ENCODE measurements at places on chromosomes 4 and X.

GRCh38 chr4:111999801-112000200, 145.5 kb upstream of the FAM241A start:
- no peak for DNase-seq

- DNase-seq = peak; percentile 66
Observed at GRCh38 chr4:47551682-47552081, 66.6 kb downstream of the ATP10D start.

DNA sequence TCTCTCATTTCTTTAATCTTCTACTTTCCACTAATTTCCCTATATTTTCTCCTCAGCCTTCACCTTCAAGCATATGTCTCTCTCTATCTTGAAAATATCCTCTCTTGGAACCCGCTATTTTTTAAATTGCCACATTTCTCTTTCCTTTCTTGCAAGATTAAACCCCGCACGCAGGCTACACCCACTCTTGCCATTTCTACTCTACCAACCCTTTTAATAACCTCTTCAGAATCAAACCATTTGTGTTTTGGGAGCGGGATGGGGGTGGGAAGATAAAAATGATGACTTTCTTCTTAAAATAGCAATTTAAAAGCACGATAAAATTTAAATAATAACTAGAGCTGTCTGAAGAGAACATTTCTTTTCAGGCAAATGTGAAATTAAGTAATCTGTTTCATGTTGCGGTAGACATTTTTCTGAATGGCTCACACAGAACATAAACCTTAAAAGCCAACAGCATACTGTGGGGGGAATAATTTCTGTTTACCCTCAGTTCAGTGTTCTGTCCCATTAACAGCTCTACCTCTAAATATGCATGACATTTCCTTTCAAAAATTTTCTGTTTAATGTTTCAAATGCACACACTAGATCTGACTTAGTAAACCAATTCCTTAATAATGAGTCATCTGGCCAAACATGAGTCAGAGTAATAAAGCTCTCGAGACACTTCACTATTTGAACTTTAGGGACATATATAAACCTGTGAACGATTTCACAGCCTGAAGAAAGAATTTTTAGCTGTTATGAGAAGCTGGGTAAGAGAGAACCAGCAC, 20.5 kb downstream of the ARSJ start:
- DNase-seq = peak; percentile 99

GRCh38 chr4:45663628-45664081, 460.2 kb downstream of the GABRG1 start:
- DNase-seq = no peak

DNA sequence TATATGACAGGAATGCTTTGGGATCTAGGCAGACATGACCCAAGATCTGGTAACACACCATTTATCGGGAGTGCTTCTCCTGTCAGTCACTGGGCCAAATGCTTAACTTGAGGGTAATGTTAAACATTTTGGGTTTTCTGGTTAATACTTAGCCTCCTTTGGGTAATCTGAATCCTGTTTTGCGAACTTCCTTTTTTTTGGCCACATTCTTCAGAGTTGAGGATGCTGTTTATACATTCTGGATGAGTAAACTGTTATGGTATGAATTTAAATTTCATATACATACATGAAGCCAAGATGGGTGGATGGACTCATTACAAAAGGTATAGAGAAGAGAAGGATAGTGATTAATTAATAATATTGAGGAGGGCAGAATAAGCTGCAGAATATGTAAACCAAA, 36.1 kb downstream of the MID1IP1 start:
- DNase-seq = peak; percentile 25

DNA sequence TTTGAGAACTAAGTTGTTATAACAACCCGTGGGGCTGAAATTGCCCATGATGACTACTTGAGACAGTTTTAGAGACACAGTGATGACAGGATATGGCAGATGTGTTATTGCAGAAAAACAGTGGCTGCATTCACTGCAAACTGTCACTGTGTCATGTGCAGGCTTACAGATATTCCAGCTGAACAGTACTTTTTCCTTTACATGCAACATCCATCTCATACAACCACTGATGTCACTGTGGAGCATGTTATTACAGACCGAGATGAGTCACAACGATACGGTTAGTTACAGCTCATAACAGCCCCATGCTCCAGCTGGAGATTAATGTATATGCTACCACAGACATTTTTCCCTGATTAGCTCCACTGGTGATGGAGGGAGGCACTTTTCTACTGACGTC, 207.4 kb downstream of the TMA16 start:
- DNase-seq = peak; percentile 49

DNA sequence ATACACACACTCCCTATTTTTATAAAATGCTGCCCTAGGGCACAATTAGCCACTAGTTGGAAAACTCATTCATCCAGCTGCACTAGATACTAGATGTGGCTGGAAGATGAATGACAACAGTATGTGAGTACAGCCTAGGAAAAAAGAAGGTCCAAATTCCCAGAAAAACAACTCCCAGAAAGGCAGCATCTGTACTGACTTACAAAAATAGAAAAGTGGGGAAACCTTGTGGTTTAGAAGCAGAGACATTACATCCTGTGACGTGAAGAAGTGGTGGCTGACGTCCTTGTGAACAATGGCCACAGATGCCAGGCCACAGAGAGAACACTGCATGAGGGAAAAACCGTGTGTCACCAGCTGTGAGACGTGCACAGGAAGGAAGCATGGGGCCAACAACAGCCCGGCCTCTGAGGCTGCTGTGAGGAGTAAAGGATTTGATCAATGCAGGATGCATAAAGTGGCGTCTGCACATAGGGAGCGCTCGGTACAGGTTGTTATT, 81.2 kb downstream of the SPRY1 start:
- peak; percentile 42 for DNase-seq

DNA sequence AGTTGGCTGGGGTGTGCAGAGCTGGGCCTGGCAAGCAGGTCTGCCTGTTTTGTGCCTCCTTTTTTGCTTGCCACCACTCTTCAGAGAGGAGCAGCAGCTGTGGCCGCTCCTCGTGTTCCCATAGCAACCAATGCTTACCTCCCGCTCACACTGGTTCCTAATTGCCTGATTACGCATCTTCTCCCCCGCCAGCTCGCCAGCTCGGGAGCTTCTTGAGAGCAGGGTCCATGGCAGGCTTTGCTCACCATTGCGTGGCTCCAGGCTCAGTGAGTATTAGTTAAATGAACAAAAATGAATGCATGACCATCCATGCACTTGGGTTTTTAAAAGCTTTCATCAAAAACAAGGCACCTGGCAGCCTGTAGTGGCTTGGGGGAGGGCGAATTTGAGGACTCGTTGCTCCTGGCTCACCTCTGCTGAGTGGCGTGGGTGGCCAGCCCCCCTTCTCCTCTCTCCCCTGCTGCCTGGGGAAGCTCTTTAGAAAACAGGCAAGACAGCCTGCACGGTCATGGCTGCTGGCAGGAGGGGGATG, 14.2 kb upstream of the PJA1 start:
- no peak for DNase-seq

DNA sequence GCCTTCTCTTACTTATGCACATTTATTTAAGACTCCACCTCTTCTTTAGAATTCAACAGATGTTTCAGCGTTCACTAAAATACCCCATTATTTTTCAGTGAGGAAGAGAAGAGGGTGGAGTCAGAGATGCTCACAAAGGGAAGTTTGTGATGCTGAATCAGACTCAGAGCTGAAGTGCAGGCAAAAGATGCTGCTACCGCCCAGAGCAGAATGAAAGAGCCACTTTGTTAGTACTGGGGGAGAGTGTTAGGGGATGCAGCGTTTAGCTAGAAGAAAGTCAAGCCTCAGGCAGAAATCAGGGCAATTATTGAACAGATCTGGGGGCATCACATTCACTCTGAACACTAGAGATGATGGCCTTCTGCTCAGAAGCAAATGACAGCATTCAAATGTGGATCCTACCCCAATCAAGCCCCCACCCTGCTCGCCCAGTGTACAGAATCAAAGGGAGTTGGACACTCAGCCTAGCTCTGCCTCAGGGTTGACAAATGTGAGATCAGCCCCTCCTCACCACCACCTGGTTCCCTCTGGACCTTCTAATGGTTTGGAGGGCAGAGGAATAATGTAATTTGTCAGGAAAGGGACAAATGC, 138.3 kb downstream of the UNC5C start:
- DNase-seq = no peak

DNA sequence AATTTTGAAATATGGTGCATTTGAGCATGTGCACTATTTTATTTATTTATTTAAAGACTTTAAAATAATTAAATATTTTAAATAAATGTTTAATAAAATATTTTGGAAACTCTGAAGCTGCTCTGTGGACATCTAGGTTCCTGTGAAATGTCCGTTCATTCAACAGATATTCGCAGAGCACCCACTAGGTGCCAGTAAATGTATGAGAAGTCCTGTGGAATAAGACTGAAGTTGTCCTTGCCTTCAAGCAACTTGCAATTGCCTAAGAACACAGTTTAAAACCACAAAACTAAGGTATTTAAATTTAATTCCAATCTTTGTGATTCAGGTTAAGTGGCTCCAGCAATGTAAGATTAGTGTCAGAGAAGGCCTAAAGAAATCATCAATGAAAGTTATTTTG, 306.7 kb downstream of the GBA3 start:
- DNase-seq = no peak

DNA sequence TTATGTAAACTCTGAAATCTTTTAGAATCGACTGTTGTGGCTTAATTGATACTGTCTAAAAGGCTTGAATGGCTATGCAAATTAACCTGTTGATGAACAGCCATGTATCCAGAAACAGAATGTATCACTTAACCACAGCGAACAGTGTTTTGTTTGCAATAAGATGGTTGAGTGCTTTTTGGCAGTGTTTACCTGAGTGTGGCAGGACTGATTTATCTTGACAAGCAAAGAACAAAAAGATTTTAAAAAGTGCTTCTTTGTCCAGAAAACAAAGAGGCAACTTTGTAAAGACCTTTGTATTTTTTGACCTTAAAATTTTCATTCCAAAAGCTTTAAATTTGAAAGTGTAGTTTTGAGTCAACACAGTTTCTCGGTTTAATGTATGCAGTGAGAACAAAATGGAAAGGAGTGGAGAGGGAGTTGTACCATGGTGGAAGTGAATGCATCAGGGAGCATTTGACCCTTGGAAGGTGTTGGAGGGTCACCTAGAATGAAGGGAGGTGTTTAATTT, 18.0 kb downstream of the ARHGAP10 start:
- DNase-seq = no peak

DNA sequence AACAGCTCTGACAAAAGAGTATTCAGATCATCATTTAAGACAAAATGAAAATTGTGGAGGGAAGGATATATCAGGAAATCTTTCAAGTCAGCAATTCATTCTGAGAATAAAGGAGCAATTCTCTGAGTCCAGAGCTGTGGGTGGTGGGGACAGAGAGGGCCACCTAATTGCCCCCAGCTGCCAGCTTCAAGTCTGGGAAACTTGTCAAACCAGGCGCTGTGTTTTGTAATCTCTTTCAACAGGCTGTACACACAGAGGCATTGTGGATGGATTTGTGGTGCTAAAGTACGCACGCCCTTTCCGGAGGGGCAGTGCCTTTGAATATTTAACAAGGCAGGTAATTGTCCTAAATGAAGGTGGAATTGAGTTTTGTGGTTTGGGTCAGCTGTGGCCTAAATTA, 591.1 kb upstream of the BOD1L1 start:
- DNase-seq = no peak

DNA sequence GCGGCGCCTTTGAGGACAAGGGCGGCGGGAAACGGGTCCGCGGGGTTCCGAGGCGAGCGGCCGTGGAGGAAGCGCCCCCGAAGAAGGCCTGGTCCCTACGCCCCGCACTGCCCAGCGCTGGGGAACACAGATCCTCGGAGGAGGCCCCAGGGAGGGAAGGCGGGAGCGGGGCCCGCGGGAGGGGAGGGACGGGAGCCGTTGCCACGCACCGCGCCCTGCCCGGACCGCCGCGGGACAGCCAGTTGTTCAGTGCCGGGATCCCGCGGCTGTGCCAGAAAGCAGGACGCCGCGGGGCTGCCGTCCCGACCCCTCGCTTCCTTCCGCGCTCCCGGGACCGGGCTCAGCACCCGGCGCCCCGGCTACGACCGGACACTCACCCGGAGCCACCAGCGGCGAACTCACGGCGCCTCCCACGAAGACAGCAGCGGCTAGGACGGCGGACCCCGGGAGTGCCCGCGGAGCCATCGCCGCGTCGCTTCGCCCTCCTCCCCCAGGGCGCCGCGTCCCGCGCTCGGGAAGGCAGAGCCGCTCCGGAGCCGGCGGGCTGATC, 278 bp downstream of the RELL1 start:
- DNase-seq = peak; percentile 52

- DNase-seq = no peak
Observed at GRCh38 chrX:73448379-73448778, 1.5 kb downstream of the CDX4 start.

DNA sequence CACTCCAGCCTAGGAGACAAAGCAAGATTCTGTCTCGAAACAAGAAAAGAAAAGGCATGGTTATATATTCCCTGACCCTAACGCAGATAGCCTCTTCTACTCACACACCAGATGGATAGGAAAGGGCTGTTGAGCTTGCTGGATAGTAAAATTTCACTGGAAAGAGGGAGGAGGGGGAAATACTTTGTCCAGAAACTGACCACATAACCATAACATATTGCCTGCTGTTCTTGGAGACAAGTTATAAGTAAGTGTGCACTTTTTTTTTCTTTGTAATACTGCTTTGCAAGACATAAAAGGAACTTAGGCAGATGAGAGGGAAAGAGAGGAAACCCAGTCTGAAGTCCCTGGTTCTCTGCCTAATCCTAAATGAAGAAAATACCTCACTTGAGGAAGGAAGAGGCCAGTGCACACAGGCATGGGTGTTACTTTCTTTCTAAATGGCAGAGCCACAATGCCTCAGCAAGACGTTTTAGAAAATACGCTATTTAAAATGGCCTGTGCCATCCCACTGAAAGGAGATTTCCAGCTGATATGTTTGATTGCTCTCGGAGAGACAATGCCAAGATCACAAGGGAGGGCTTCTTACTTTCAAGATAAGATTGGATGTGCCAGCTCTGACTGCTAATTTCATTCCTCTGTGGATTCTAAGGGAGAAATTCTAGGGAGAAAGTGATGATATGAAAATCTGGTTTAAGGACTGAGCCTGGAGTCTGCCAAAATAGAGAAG, 140.6 kb downstream of the DCTD start:
- no peak for DNase-seq

DNA sequence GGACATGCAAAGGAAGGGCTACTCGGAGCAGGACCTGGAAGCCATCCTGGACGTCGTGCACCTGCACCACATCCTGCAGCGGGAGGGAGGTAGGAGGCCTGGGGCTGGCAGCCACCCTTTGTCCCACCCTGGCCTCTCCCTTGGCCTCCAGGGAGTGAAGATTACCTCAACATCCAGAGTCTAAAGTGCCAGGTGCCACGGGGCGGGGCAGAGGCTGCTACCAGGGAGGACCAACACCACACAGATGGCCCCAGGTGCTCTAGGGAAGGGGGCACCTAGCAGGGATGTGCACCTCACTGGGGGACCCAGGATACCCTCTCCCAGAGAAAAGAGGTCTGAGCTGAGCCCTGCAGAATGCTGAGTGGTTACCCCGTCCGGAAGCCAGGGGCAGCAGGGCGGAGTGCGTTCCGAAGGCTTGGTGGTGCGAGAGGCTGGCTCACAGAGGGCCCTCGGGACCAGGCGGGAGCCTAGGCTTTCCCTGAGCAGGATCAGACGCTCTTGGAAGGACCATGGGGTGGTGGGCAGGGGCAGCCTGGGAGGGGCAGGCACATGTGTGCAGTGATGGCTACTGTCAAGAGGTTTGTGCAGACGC, 16.1 kb downstream of the ABCD1 start:
- DNase-seq = no peak

GRCh38 chrX:20267931-20268701, 1.4 kb upstream of the RPS6KA3 start:
- no peak for DNase-seq

- DNase-seq = peak; percentile 80
Observed at GRCh38 chr4:182578402-182578801, 335.2 kb downstream of the TENM3 start.

Measured in fibroblast of skin of back (primary cell).